ENCODE measurements at places on chromosomes 13 and 19.
A peak's percentile ranks its signal among the peaks of the same experiment; 100 is the strongest.

- no peak for DNase-seq
These were observed 10.1 kb downstream of the ATCAY start for GRCh38 chr19:3890591-3890990.

DNA sequence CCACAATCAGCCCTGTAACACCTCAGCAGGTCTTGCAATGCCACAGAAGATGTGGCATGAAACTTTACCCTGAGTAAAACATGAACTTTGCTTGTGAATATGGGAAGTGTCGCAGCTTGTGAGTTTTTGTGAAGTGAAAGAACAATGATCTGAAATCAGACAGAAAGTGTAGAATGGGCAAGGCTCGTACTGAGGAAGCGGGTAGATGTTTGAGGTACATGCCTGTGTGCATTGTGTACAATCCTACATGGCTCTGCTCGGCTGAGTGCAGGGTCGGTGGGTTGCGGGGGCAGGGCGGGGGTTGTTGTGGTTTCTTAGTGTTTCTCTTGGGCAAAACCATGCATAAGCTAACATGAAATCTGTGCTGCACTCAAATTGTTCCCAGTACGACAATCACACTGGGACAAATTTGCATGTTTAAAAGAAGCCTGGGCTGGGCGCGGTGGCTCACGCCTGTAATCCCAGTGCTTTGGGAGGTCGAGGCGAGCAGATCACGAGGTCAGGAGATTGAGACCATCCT is 1.1 kb downstream of the NLRP13 start:
- DNase-seq: no peak

DNA sequence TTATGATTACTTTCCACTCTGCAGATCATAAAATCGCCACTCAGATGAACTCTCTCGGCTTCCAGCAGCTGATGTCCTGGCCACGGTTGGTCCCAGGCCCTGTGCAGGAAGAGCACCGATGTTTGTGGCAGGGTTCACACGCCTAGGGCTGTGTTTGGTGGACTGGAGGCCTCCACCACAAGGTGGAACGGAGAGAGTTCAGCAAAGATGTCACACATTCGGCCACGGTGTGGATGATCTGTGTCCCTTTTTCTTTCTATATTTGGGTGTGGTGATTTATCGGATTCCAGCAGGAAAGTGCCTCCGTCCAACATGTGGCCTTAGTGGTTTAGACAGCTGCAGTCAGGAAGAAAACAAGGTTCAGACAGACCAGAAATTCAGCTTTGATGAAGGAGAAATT is 521 bp upstream of the SHISA2 start:
- DNase-seq: no peak

DNA sequence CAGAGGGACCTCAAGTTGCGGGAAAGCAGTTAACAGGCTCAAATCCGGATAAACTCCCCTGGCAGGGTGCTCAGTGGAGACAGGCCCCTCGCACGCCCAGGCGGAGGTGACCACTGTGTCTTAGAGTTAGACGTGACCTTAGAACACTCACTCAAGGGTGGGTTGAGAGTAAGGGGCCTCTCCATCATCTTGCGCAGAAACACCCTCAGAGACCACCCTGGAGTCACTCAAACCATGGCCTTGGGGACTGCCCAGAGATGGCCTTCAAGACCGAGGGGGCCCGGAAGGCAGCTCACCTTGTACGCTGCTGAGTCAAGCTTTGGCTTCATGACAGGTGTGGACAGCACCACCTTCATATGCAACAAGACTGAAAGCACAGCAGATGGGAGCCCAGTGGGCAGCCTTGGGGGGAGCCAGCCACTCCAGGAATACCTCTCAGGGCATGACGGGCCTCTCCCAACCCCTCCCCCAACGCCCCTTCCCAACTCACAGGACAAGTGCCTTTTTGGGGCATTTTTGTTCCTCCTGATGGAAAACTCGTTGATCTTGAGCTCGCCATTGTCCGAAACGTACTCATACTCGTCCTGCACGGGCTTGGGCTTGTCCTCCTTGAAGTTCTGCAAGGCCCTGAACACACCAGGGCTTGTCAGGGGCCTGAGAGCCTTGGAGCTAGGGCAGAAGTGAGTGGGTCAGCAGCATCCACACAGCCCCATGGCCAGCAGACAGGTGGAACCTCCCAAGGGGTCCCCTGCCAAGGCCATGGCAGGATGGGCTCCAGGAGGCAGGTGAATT is 229.2 kb downstream of the TUBA3C start:
- no peak for DNase-seq

DNA sequence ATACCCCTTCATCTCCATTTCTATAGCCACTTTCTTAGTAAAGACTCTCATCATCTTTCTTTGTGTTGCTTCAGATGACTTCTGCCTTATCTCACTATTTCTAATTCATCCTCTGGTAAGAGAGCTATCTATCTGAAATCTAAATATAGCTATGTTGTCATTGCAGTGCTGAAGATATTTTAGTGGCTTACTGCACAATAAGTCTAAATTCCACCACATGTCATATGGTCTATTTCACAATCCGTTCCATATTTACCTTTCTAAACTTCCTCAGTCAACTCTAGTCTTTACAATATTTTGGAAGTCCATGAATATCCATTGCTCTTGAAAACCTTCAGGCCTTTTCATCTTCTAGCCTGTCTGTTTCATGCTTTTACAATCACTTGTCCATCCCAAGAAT is 465.1 kb upstream of the SLC10A2 start:
- no peak for DNase-seq

GRCh38 chr19:11324748-11325389 is 14.6 kb downstream of the RAB3D start:
- no peak for DNase-seq

GRCh38 chr19:45879055-45879454 is 6.9 kb downstream of the IRF2BP1 start:
- no peak for DNase-seq

GRCh38 chr13:60572003-60572798 is 175.2 kb downstream of the TDRD3 start:
- DNase-seq: no peak

- DNase-seq: no peak
These were observed 222.1 kb downstream of the DNAJC15 start for GRCh38 chr13:43245374-43245964.

DNA sequence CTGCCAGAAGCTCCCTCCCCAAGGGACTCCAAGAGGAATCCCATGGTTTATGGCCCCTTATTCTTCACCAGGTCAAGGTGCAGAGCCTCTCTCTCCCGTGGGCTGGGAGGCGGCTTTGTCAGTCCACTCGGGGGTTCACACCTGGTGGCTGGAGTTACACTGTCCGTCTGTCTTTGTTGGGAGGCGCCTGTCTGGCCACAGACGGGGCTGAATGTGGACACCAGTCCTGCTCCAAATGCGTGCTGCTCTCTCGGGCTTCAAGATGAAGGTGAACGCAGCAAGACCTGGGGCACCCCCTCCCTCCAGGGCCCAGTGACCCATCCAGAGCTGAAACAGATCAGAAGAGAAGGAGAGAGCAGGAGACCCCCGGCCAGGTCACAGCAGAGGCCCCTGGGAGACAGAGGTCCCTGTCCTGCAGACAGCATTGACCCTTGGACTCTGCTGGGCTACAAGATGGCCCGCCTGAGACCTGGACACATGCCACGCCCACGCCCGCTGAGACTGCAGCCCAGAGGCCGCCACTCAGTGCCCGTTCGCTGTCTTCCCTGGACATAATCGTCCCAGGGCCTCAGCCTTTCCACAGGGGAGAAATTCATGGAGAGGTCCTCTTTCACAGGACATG is 29.9 kb upstream of the TUBGCP3 start:
- DNase-seq: no peak

- DNase-seq: no peak
These were observed 396 bp downstream of the RTN2 start for GRCh38 chr19:45496349-45496953.

GRCh38 chr19:3096902-3097326 is 2.8 kb downstream of the GNA11 start:
- DNase-seq: no peak

GRCh38 chr13:89763005-89763404 is 1584.5 kb upstream of the MIR17HG start:
- no peak for DNase-seq

- DNase-seq: no peak
These were observed 77.4 kb upstream of the LRCH1 start for GRCh38 chr13:46475541-46475991.

- DNase-seq: peak; percentile 24
These were observed 174.6 kb downstream of the ITGBL1 start for GRCh38 chr13:101626925-101627555.

GRCh38 chr19:19672816-19673215 is 4.2 kb downstream of the ZNF101 start:
- DNase-seq: no peak

GRCh38 chr19:47730910-47731309 is 14.4 kb upstream of the NOP53 start:
- DNase-seq: no peak

DNA sequence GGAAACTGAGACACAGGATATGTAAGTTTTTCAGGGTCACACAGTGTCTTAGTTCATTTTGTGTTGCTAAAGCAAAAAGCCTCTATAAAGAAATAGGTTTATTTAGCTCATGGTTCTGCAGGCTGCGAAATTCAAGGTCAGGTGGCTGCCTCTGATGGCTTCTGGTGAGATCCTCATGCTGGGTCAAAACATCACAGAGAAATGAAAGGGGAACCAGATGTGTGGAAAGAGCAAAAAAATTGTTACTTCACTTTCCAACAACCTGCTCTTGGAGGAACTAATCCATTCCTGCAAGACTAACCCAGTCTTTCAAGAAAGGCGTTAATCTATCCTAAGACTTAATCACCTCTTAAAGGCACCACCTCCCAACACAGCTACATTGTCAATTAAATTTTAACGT is 64.2 kb upstream of the UBL3 start:
- no peak for DNase-seq

GRCh38 chr13:50318887-50319286 is 303.6 kb downstream of the KCNRG start:
- no peak for DNase-seq

DNA sequence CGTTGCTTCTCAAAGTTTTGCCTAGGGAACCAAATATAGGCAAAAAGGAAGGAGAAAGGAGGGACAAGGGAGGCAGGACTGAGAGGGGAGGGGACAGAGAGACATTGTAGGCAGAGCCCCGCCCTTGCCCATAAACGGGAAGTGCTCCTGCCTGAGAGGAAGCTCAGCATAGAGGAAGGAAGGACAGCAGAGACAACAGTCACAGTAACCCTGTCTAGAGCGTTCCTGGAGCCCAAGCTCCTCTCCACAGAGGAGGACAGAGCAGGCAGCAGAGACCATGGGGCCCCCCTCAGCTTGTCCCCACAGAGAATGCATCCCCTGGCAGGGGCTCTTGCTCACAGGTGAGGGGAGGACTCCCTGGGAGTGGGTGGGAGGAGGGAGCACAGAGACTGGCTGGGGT is at the start of gene CEACAM21:
TSS of gene CEACAM21 (plus strand) at position 169 of the 400 bp plus-strand sequence. CDS start at position 278, 109 bp downstream.
- peak; percentile 62 for DNase-seq

GRCh38 chr19:18274219-18274780 is at the start of gene IQCN:
Gene IQCN, minus strand, starts transcription at chr19:18274452. Its CDS starts 4,974 bp downstream, at chr19:18269478.
- DNase-seq: no peak

GRCh38 chr13:113186061-113186900 is 22.2 kb downstream of the PCID2 start:
- DNase-seq: no peak

DNA sequence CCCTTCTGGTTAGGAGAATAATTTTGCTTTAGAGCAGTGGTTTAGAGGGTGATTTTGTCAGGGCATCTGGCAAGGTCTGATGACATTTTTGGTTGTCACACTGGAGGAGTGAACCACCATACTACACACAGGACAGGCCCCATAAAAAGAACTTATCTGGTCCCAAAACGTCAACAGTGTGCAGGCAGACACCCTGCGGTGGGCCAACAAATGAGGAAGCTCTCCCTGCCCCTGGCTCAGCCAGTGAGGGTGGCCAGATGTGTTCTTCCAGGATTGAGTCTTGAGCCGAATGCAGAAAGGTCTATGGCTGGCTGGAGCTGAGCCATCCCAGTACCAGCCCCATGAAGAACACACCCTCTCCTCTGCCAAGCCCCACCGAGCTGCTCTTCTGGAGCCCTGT is 149.2 kb downstream of the MIPEP start:
- DNase-seq: no peak

DNA sequence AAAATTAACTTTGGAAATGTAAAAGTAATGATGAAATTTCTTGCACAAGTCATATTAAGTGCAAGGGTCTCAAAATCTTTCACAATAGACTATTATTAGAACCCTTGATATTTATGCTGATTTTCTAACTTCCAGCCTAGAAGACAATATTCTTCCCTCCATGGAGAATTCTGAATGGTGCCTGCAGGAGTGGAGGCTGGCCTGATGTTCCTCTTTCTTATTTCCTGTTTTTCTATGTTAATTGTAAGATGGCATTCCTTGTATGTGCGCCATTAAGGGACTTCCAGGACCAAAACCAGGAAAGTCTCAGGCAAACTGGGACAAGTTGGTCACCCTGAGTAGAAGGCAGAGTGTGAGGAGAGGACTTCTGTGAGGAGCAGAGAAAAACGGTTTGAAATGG is 294.9 kb downstream of the DLEU7 start:
- no peak for DNase-seq

DNA sequence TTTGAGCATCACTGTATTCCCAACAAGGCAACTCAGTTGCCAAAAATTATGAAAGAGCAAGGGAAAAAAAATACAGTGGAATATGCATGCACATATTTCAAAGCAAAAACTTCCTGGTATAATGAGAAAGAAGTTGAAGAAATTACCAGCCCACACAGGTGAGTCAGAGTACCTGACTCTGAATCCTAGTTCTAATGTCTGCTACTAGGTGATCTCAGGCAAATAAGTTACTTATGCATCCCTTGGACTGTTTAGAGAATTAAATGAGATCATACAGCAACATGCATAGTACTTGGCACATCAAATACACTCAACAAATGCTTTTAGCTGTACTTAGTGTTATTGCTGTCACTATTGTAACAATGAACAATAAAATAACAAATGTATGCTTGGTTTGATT is 144.9 kb downstream of the MIPEP start:
- no peak for DNase-seq

GRCh38 chr13:82827724-82828123 is 1054.5 kb downstream of the SLITRK1 start:
- no peak for DNase-seq

GRCh38 chr19:4776436-4777211 is 14.9 kb upstream of the FEM1A start:
- no peak for DNase-seq

DNA sequence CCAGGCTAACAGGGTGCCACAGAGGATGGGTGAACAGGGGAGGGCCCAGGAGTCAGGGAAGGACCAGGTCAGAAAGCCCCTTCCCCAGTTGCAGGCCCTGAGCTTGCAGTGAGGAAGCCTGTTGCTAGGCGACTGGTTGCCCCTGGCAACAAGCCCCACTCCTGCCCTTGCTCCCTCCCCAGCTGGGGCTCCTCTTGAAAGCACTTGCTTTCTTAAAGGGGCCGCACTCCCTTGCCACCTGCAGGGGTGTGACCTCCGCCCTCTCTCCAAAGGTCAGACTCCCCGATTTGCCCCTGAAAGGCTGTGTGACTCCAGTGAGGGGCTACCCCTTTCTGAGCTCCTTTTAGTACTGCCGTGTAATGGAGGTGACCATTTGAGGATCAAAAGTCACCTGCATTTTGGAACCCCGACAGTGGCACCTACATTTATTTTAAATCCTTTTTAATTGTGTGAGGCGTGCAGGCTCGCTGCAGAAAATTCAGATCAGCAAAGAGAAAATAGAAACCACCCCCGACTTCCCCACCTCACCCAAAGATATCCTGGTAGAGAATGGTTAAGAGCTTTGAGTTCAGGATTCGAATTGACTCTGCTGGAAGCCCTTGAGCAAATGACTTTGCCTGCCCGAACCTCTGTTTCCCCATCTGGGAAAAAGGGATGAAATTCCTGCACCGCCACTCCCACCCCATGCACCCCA is 4.8 kb downstream of the FCHO1 start:
- DNase-seq: peak; percentile 42

All from stimulated activated CD4-positive, alpha-beta T cell treated with anti-CD3 and anti-CD28 coated beads, Interleukin-2, amount 100 ng/mL, for 24 hours (primary cell).